ENCODE measurements at places on chromosomes 5 and 9.

GRCh38 chr5:158170534-158170933, 311.6 kb upstream of the CLINT1 start:
- DNase-seq = no peak

DNA sequence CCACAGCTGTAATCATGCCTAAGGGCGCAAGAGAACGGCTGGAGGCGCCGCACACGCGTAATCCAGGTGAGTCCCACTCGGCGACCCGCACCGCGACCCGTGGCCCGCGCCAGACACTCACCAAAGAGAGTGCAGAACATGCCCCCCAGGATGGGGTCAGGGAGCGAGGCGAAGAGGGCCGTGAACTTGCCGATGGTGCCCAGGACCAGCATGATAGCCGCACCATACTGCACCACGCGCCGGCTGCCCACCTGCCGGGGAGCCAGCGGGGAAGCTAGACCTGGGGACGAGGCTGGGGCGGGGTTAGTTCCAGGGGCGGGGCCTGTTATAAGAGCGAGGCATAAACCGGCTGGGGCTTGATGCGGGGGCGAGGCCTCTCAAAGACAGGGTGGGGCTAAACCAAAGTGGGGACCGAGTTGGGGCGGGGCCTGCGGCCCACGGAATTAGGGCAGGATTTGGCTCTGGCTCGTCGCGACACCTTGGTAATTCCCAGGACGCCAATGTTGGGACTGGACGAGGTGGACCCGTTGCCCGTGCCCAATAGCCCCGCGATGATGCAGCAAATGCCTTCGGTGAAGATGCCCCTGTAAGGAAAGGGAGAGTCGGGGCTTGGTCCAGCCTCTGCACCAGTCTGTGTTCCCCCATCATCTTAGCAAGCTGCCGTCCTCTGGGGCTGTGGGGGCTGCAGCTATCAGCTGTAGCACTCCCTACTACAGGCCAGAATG, 4.8 kb downstream of the SLC23A1 start:
- no peak for DNase-seq

- DNase-seq = no peak
Observed at GRCh38 chr9:85420750-85421149, 321.0 kb downstream of the AGTPBP1 start.

- DNase-seq = no peak
Observed at GRCh38 chr9:85745203-85745602, 3.4 kb upstream of the AGTPBP1 start.

DNA sequence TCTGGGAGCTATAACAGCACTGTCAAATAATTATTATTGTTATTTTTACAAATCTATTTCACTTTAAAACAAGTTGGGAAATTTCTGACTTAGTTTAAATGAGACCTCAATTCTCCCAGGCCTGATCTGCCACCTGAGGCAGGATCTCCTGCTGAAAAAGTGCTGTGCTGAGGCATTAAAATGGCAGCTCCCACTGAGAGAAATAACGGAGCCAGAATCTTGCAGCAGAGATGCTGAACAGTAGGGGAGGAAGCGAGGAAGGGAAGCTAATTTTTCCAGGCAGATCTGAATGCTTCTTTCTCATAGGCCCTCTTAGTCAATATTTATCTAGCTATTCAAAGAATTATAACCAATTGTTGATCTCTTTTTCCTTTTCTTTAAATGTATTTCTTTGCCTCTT, 196.3 kb downstream of the ZNF462 start:
- DNase-seq = no peak

GRCh38 chr5:11273180-11273903, 512.3 kb upstream of the DAP start:
- no peak for DNase-seq

DNA sequence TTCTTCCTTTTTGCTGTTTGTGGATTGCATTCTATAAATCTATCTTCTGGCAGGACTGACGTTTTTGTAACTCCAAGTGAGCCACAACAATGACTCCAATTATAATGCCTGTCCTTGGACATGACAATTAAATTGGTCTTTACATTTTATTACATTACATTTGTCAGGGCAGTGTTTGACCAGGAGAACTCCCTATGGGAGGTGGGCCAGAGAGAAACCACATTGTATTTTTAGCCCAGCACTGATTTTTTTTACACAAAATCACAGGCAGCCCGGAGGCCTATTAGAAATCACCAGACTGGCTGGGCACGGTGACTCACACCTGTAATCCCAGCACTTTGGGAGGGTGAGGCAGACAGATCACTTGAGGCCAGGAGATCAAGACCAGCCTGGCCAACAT, 99.1 kb upstream of the SMC5 start:
- DNase-seq = no peak

- DNase-seq = peak; percentile 31
Observed at GRCh38 chr5:132480893-132481595, 9.5 kb downstream of the IRF1 start.

GRCh38 chr9:131804826-131805225, 65.0 kb upstream of the RAPGEF1 start:
- no peak for DNase-seq

DNA sequence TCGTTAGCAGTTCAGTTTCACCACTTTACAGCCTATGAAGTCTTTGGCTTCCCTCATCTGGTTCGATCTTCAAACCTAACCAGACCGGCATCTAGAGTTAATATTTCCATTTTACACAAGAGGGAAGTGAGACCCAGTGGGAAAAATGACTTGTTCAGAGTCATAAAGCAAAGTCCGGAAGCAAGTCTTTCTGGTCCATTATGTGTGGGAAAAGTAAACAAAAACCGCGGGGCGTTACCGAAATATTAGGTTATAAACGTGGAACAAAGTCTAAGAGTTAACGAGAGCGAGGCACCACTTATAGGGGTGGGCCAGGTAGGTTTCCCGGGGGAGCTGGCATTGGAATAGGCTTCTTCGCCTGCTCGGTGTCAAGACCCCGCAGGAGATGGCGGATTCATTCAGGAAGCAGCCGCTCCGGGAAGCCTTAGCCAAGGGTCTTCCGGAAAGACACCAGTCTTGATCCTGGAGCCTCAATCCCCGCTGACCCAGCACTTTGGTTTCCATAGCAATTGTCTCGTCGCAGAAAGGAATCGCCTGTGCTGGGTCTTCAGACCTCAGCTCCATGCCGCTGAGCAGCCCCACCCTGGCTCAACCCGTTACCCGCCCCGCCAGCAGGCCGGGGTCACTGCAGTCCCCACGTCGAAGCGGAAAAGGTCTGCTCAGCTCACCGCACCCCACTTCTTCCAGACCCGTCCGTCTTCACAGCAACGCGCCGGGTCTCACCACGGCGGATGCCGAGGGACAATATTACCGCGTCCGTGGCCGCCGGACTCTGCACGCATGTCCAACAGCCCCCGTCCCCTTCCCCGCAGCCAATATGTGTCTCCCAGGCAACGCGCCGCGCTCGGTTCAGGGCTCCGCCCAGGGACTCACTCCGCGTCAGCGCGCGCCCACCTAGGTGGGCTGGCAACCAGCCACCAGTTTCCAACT, at the start of gene C5orf52:
Gene C5orf52 (plus strand): TSS at position 872 of the 930 bp plus-strand sequence. CDS start 82 bp downstream, outside the sequence.
- DNase-seq = no peak

GRCh38 chr9:86766912-86767311, 180.4 kb downstream of the GAS1 start:
- DNase-seq = no peak

DNA sequence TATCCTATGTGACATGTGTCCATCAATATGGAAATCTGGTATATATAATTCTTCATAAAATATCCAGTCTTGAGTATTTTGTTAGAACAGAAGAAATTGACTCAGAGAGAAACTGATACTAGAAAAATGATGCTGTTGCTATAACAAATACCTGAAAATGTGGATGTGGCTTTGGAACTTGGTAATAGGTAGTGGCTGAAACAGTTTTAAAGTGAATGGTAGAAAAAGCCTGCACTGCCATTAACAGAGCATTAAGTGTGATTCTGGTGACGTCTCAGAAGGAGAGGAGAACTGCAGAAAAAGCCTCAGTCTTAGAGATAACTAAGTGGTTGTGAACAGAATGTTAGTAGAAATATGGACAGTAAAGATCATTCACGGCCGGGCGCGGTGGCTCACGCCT, 634.9 kb upstream of the ZNF608 start:
- no peak for DNase-seq

- DNase-seq = no peak
Observed at GRCh38 chr9:136697821-136698526, 10.7 kb upstream of the AGPAT2 start.

GRCh38 chr5:54990841-54991258, 5.5 kb upstream of the ESM1 start:
- no peak for DNase-seq

DNA sequence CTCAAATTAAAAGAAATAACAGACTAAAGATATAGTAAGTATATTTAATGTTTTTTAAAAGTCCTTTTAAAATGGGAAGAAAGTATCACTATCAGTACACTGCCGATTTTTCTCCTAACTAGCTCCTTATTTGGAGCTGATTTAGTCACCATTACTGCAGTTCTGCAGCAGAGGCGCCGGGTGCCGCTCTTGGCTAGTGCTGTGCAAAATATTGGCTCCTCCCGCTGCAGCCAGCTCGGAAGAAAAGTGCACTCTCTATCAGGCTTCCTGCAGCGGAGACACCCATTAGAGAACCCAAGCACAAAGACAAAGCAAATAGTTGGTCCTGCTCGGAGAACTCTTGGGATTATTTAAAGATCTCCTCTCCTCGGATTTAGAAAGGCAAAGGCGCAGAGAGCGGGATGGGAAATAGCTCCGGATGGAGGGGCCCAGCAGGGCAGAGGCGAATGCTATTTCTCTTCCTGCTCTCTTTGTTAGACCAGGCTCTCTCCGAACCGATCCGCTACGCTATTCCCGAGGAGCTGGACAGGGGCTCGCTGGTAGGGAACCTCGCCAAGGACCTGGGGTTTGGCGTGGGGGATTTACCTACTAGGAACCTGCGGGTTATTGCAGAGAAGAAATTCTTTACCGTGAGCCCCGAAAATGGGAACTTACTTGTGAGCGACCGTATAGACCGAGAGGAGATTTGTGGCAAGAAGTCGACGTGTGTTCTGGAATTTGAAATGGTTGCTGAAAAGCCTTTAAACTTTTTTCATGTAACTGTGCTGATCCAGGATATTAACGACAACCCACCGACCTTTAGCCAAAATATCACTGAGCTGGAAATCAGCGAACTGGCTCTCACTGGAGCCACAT, at the start of gene PCDHGB3:
Gene PCDHGB3 (plus strand): TSS at position 249 of the 855 bp plus-strand sequence. CDS start 153 bp downstream, at position 402.
- peak; percentile 18 for DNase-seq

DNA sequence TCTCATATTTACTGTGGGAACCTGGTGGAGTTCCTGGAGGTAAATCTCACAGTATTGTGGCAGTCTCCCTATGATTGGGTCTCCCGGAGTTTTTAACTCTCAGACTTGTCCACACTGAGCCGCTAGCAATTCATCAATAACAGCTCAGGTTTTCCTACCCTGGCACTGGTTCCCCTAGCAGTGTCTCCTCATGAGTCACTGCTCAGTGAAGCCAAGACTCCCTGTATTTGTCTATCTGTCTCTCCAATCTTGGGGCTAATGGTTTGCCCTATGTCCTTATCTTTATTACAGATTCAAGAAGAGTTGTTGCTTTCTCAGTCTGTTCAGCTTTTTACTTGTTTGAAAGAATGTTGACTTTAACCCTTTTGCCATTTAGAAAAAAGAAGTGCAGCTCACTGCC, 176.7 kb upstream of the FGF10 start:
- DNase-seq = no peak

GRCh38 chr9:111232997-111233790, 96.8 kb downstream of the OR2K2 start:
- DNase-seq = no peak

- DNase-seq = no peak
Observed at GRCh38 chr9:138020795-138021182, 143.2 kb downstream of the CACNA1B start.

DNA sequence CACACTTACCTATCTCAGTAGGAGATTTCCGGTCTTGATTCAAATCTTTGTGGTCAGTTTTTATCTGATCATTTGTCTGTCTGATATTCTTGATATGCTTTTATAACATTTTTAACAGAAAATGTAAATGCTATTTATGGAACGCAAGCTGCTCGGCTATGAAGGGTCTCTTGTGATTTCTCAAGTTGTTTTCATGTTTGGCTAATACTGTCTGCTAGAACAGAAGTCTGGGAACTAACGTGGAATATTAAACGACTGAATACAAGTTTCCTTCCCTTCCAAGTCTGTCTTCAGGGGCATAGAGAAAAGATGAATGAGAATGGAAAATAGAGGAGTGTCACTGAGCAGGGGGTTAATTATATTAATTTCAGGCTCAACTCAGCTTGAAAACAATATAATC, 27.6 kb downstream of the SNCAIP start:
- no peak for DNase-seq

DNA sequence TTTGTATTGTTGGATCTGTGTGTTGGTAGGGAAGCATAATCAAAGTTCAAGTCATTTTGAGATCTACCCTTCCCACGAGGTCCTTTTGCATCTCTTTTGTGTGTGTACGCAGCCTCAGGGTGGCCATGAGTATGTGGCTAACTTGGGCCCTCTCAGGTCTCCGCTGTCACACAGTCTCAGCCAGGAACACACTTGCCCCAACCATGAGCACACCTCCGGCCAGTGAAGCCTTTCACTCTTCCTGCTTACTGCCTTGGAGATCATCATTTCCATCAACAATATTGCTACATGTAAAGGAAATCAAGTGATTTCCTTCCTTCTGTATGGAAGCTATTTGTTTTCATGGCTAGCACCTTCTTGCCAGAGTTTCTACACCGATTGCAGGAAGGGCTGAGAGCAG, 13.9 kb downstream of the ZNF346 start:
- DNase-seq = no peak

DNA sequence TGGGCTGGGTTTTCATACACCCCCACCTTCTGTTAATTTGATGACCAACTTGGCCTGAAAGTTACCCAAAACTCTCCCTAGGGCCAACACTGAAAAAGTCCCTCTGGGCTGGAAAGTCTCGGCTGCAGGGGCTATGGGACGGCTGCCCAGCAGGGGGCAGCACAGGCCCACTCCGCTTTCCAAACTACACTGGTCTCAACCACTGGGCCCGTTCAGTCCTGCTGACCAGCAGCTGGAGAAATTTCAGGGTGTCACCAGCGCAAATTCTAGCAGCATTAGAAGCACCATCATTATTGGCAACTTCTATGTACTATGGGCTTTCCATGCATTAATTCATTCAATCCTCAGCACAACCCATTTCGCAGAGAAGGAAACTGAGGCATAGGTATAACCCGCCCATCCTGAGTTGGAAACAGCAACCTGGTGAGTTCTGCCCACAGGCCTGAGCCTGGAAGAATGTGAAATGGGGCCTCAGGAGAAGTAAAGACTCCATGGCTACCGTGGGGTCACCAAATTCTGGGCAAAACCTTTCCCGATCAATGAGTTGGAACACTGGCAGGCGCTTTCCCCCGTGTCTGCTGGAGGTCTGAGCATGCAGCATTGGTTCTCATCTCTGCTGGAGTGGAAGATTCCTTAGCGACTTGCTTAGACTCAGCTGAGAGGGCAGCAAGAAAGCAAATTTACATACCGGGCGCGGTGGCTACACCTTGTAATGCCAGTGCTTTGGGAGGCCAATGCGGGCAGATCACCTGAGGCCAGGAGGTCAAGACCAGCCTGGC, 9.7 kb downstream of the ORM2 start:
- no peak for DNase-seq

DNA sequence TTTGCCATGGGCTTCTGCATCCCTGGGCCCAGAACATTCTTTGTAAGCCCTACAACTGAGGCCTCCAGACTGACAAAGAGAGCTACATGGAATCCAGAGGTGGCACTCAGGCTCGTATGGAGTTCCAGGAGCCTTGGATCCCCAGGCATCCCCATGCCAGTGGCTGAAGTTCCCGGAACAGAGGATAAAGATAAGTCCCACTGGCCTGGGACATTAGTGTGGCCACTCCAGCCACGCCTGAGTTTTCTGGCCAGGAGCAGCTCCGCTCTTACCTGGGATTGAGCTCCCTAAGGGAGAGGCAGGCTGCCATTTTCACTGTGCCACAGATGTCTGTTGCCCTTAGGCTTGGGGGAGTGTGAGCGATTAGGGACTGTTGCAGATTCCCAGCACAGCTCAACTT, 656.3 kb upstream of the FAM174A start:
- DNase-seq = no peak

GRCh38 chr5:94694671-94695070, 76.2 kb downstream of the SLF1 start:
- DNase-seq = no peak
